CD4-positive, alpha-beta memory T cell (primary cell): ENCODE measurements at places on chromosomes 11 and 22. TPM values are rescaled to one million over a fixed set of nuclear protein-coding genes. Genes with fewer than 3 reads are reported as not detected.

GRCh38 chr11:94635072-94635471 lies 67.9 kb downstream of the PIWIL4 start:
- no peak for DNase-seq

DNA sequence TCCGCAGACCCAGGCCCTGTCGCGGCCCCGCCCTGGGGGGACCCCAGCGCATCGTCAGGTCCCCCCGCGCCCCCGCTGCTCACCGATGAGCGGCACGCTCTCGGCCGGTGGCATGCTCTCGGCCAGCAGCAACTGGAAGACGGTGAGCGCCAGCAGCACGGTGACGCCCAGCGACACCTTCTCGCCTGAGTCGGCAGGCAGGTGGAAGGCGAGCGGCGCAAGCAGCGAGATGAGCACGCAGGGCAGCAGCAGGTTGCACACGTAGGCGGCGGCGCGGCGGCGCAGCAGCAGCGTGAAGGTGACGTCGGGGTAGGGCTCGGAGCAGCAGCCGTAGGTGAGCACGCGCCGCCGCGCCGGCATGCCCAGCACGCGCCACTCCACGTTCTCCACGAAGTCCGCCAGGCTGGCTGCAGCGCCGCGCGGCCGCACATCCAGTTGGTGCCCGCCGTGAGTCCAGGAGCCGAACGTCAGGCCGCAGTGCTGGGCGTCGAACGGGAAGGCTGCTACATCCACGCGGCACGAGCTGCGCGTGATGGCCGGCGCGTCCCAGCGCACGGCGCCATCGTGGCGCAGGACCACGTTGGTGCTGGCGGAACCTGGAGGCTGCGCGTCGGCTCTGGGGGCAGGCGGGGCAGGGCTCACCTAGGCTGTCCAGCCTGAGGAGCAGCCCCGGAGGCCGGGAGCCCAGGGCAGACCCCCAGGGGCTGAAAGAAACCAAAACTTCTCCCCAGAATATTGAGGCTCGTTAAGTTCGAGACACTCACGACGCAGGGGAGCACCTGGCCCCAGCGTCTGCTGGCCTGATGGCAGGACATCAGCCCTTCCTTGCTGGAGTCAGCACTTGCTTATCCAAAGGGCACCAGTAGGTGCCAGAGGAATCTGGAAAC lies 3.8 kb downstream of the CHRNA10 start:
- DNase-seq, result no peak

DNA sequence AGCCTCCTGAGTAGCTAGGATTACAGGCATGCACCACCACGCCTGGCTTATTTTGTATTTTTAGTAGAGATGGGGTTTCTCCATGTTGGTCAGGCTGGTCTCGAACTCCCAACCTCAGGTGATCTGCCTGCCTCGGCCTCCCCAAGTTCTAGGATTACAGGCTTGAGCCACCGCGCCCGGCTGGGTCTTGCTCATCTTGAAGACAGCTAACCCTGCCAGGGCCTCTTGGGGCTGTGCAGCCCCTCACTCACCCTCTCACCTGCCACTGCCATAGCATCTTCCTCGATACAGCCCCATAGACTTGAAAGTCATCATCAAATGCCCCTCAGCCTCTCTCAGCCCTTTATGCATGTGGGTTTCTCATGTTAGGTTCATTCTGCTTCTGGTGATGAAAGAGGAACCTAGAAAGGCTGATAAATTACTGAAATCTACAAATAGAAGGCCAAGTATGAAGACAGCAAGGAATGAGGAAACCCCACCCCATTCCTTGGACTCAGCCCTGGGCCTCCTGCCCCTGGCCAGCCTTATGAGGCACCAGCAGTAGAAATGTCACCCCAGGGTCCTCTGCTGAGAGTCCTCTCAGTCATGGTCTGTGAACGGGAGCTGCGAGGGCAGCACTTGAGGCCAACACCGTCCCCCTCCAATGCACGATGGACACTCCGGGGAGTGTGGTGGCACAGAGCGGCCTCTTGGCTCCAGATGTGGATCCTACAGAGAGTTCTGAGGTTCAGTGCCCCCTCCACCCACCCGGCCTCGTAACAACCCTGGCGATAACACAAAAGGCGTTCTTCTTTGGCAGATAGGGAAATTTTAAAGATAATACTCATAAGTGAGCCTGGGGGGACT lies 24.8 kb downstream of the SCGB1A1 start:
- no peak for DNase-seq

GRCh38 chr22:39153220-39153717 lies 789 bp upstream of the CBX7 start:
- DNase-seq, result no peak

Gene ADAMTS8
- total RNA-seq, result not detected

GRCh38 chr11:70142221-70142875 lies 60.7 kb upstream of the FADD start:
- no peak for DNase-seq

DNA sequence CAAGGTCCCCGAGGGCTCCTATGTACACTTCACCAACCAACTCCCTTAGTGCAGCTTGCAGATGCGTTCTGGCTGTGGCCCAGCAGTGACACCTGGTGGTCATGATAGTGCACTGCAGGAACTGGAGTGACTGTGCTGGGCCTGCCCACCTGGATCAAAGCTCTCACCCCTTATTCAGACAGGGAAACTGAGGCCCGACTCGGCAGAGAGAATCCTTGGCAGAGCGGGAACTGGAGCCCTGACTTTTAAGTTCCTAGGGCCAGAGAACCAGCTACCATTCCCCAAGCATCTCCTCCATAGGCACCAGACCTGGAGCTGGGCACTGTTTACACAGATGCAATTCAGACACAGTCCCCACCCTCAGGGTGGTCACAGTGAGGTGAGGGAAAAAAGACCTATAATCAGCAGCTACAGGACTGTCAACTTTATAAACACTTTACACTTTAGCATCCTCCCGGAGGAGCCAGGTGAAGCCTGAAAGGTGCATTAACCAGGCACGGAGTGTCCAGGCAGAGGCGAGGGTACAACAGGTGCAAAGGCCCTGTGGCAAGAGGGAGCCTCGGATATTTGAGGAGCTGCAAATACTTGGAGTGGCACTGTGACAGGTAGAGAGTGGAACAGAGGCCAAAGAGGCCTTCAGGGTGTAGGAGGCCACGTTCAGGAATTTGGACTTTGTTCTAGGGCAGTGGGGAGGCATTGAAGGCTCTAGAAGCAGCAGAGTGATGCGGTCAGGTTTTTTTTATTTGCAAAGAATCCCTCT lies 22.0 kb downstream of the RHBDD3 start:
- peak; percentile 58 for DNase-seq

DNA sequence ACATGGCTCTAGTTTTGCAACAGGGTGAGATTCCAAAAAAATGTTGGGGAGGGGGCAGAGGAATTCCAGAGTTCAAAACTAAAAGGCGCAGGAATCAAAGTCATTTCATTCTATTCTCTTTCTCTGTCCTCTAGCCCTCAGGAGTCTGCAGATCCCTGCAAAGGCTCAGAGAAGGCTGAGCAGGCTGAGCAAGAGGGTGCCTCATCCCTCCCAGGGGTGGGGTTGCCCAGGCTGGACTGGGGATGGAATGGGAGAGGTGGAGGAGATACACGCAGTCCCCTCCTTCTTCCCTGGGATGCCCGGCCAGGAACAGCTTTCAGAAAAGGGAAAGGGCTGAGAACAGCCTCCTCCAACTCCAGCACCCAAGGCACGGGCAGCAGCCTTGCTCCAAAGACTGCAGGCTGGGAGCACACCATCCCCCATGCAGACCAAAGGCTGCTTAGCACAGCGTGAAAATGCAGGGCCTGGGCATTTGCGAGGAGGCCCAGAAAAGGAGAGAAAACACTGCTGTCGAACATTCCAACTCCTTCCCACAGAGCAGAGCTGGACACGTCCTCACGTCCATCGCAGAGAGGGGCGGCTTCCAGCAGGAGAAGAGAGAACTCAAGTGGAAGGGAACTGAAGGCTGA lies 51.8 kb downstream of the MN1 start:
- no peak for DNase-seq

- DNase-seq, result no peak
Observed at GRCh38 chr11:91129596-91129995, 906.7 kb upstream of the CHORDC1 start.

DNA sequence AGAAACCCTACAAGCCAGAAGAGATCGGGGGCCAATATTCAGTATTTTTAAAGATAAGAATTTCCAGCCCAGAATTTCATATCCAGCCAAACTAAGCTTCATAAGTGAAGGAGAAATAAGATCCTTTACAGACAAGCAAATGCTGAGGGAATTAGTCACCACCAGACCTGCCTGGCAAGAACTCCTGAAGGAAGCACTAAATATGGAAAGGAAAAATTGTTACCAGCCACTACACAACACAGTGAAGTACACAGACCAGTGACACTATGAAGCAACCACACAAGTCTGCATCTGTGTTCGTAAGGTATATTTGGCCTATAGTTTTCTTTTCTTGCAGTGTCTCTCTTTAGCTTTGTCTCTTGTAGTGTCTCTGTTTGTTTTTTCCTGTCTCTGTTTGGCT lies 29.0 kb downstream of the TMEM225 start:
- no peak for DNase-seq

GRCh38 chr11:72204886-72205285 lies 11.7 kb upstream of the FOLR2 start:
- DNase-seq, result no peak

GRCh38 chr11:105937331-105937730 lies 84.7 kb downstream of the MSANTD4 start:
- no peak for DNase-seq

Gene NADSYN1
- 243 TPM for total RNA-seq

GRCh38 chr22:19016081-19016766 lies 80.1 kb upstream of the PRODH start:
- no peak for DNase-seq
